B cell (primary cell): ENCODE measurements at places on chromosomes 16 and 17.

DNA sequence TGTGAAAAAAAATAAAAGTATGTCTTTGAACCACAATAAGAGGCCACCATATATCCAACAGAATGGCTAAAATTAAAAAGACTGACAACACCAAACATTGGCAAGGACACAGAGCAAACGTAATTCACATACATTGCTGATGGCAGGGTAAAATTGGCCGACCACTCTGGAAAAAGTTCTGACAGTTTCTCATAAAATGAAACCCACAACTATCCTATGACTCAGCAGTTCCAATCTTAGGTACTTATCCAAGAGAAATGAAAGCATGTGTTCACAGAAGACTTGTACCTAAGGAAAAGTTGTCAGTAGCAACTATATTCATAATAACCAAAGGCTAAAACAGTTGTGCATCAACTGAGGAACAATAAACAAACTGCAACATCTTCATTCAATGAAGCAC lies 357.3 kb upstream of the XYLT1 start:
- H3K4me3 ChIP-seq = no peak overlapping the region
- DNase-seq = no peak
- H3K4me1 ChIP-seq = no peaks in the 10 kb centered on the region
- no peak overlapping the region for H3K27ac ChIP-seq
- H3K27me3 ChIP-seq = no peaks in the 10 kb centered on the region
- no peaks in the 10 kb centered on the region for H3K36me3 ChIP-seq

GRCh38 chr16:48834576-48834975 lies 224.6 kb upstream of the N4BP1 start:
- H3K4me3 ChIP-seq = no peak overlapping the region
- H3K27me3 ChIP-seq = no peaks in the 10 kb centered on the region
- no peaks in the 10 kb centered on the region for H3K4me1 ChIP-seq
- H3K27ac ChIP-seq = no peak overlapping the region

GRCh38 chr17:35568561-35568960 lies 7.9 kb upstream of the SLFN14 start:
- no peak for DNase-seq
- peak overlapping the region; percentile 91 for H3K4me3 ChIP-seq

- peak; percentile 29 for DNase-seq
- peaks cover 11% of the 10 kb centered on the region for H3K4me1 ChIP-seq
- peak overlapping the region; percentile 4 for H3K4me3 ChIP-seq
- no peak overlapping the region for H3K27ac ChIP-seq
- no peaks in the 10 kb centered on the region for H3K27me3 ChIP-seq
- H3K36me3 ChIP-seq = no peaks in the 10 kb centered on the region
These were observed 9.1 kb downstream of the TIMP2 start for GRCh38 chr17:78915872-78916632.

DNA sequence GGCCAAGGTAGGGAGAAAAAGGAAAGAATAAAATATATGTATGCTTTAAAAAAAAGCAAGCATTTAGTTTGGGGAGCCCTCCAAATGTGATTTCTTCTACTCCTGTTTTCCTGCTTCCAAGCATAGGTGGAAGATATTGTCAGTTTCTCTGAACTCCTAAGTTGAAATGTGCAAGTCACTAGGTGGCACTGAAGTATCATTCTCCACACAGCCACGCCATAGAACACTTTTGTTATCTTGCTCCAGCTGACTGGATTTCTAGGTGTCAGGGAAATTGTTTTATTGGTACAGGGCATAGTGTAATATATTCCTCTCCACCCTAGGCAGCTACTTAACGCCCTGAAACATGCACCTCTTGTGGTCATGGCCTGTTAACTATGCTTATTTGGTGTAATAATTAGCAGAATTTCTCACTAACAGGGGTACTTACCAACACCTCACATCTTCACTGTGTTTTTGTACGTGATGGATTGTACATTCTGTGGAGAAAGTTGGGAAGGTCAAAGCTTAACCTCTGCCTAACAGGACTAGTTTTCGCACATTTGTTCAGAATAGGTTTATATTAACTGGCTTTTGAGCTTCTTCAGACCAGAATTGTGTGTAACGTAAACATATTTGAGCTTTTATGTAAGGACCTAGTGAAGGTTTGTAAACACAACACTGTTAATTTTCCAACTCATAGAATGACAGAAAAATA lies 69.3 kb downstream of the FTO start:
- no peak overlapping the region for H3K27ac ChIP-seq
- H3K36me3 ChIP-seq = no peaks in the 10 kb centered on the region
- peaks cover 47% of the 10 kb centered on the region for H3K4me1 ChIP-seq
- no peak overlapping the region for H3K4me3 ChIP-seq
- no peaks in the 10 kb centered on the region for H3K27me3 ChIP-seq

- H3K4me3 ChIP-seq = no peak overlapping the region
- peak overlapping the region; percentile 29 for H3K27ac ChIP-seq
- no peaks in the 10 kb centered on the region for H3K27me3 ChIP-seq
- peak; percentile 59 for DNase-seq
These were observed 4.3 kb downstream of the POLG2 start for GRCh38 chr17:64492481-64493109.

DNA sequence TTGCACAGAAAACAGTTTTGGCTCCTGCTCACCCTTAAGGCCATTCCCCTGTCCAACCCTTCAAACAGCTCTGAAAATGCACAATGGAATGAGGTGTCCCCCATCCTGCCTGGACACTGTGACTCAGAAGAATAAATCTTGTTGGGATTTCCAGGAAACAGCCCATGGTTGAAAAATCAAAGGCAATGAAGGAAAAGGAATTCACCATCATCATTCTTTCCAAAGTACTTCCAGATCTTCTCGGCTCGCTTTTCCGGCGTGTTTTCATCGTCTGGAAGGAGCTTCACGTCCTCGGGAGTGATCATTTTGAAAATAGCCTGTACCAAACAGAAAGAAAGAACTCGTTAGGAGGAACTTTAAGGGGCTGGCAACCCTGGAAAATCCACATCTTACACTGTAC lies 4.3 kb downstream of the RCVRN start:
- no peak overlapping the region for H3K4me3 ChIP-seq
- DNase-seq = no peak

GRCh38 chr16:76195056-76195455 lies 82.1 kb upstream of the CNTNAP4 start:
- no peak for DNase-seq
- no peaks in the 10 kb centered on the region for H3K4me1 ChIP-seq
- no peak overlapping the region for H3K4me3 ChIP-seq
- H3K27me3 ChIP-seq = no peaks in the 10 kb centered on the region
- H3K27ac ChIP-seq = no peak overlapping the region
